ENCODE measurements at places on chromosomes 4 and X.

- DNase-seq, result peak; percentile 9
Measured at GRCh38 chrX:132271311-132271778, 52.1 kb upstream of the RAP2C start.

GRCh38 chr4:155271557-155271956 lies 63.1 kb downstream of the NPY2R start:
- DNase-seq, result no peak

DNA sequence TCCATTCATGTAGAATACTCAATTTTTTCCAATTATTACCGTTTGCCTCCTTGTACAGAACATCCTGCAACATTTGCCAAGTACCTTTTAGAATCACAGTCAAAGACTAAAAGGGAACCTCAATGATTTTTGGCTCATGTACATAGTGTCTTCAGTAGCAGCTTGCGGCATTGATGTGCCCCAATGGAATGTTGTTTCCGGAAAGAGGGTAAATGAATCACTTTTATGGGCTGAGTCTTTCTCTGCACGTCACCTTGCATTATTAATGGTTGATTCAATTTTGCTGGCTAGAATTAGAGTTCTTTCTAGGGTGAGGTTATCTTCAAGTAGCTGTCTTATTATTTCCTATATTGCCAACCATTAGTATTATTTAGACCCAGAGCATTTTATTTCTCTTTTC lies 116.9 kb upstream of the GABRA2 start:
- no peak for DNase-seq

DNA sequence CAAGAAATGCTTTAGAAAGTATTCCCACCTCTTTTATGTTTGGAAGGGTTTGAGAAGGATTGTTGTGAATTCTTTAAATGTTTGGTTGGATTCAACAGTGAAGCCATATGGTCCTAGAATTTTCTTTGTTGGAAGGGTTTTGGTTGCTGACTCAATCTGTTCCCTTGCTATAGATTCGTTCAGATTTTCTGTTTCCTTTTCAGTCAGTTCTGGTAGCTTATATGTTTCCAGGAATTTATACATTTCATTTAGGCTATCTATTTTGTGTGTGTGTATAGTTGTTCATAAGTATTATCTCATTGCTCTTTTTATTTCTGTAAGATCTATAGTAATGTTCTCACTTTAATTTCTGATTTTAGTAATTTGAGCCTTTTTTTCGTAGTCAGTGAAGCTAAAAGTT lies 114.4 kb downstream of the MSN start:
- DNase-seq, result no peak

GRCh38 chr4:25321703-25322102 lies 9.1 kb downstream of the ZCCHC4 start:
- no peak for DNase-seq

- no peak for DNase-seq
Measured at GRCh38 chr4:13527192-13527980, 16.9 kb downstream of the NKX3-2 start.

DNA sequence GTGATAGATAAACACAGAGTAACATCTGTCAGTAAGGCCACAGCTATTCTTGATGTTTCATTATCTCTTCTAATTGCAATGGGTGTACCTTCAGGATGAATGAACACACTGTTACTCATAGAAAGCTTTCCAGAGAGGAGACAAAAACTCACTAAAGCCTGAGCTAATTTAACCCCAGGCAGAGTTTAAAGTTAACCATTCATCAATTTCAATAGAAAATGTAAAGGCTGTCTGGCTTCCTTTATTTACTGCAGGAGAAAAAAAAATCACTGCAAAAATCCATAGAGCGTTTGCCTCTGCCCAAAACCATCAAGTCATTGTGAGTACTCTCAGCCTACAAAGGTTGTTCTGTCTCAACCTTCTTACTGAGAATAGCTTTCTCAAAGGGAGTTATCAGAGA lies 376.9 kb downstream of the PPP4R3C start:
- DNase-seq, result no peak

DNA sequence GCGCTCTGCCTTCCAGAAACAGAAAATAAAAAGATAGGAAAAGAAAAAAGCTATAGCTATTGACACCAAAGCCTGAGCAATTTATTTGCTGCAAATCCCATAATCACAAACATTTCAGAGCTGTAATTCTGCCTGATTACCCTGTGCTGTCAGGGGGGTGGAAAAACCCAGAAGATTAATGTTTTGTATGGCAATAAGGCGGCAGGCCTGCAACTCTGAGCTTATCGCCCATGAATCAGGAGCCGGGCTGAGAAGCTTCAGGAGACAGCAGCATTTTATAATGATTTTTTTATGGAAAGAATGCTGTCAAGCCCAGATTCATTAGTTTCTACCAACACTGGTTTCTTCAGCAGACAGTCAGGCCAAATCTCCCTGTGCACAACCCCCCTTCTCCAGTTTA lies 82.6 kb upstream of the TMEM164 start:
- no peak for DNase-seq
